Stimulated activated CD4-positive, alpha-beta T cell treated with anti-CD3 and anti-CD28 coated beads, Interleukin-2, amount 100 ng/mL, for 4 hours (primary cell): ENCODE measurements at places on chromosomes 3 and 15.

DNA sequence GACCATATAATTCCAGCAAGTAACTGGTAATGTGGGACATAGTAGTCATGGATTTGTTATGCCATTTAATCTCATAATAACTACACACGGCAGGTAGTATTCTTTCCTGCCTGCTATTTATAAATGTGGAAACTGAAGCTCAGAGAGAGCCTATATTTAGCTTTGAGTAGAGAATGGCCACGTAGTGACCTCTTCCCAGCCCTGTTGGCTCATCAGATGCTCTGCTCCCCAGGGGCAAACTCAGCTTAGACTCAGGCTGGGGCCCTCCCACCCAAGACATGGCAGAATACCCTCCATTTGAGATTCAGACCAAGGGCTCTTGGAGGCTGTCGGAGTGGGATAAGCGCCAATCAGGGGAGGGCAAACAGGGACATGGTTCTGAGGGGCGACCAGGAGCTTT is 17.3 kb upstream of the HDAC11 start:
- no peak for DNase-seq

DNA sequence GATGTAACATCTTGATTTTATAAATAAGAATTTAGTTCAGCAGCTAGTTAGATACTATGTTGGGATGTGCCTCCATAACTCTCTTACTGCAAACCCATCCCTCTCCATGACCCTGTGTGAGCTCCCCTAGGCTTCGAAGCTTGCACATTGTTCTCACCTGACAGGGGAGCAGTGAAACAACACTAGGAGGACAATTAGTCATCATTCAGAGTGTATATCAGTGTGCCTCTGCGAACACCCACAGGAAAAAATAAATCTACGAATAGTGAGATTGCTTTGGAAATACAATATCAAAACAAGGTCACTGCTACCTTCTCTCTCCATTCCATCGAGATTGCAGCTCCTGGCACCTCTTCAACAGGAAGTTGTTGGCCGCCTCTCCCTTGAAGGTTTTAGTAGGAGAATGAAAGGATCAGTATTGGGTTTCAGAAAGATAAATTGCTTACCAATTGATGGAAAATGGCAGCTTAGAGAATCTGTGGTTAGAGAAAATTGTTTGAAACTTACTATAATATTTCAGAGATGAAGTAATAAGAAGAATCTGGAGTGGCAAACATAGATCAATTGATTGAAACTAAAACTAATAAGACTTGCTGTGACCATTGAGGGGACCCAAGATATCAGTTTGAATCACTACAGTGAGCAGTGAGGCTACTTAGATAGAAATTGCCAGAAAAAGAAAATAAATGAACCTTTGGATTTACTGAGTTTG is 103.2 kb downstream of the CHL1 start:
- DNase-seq, result no peak

DNA sequence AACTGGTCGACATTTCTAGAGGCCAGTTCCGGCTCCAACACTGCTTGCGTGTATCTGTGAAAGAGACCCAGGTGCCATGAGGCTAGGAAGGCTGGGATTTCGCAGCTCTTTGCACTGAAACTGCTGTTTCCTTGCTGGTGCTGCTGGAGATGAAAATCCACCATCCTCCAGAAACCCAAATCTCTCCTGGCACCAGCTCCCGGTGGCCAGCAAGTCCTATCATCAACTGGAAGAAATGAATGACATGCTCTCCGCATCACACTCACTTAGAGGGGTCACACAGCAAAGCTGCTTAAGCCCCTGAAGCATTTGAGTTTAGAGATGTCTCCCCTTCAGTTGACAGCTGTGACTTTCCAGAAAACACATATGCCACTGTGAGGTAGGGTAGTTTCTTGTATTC is 471.8 kb upstream of the PROK2 start:
- DNase-seq, result no peak

DNA sequence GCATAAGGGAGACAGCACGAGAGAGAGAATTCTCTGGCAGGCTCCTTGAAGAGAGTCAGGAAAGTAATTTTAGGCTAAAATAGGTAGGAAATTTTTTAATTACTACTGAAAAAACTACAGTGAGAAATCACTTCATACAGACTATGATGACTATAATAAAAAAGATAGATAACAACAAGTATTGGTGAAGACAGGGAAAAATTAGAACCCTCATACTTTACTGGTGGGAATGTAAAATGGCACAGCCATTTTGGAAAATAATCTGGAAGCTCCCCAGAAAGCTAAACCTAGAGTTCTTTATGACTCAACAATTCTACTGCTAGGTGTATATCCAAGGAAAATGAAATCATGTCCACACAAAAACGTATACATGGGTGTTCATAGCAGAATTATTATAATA is 2.1 kb upstream of the HDC start:
- no peak for DNase-seq

GRCh38 chr3:99952306-99952705 is 134.6 kb downstream of the CMSS1 start:
- no peak for DNase-seq

DNA sequence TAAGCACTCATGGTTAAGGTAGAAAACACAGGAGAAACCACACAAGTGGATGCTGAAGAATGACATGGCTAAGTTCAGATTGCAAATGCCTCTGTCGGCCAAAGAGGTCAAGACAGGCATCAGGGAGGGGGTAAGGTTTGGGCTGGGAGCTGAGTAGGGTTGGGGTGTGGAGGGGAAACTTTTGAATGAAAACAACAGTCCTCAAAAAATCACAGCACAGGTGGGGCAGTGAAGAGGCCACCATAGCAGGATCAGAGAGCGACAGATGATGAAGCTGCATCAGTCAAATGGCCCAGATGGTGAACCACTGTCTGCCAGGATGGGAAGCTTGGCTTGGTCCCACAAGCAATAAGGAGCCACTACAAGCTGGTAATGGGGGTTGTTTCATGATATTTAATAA is 74.9 kb downstream of the ADCY5 start:
- no peak for DNase-seq
